ENCODE measurements at places on chromosomes 13 and 19.

- DNase-seq = no peak
Measured at GRCh38 chr13:50994651-50995050, 85.1 kb downstream of the RNASEH2B start.

- DNase-seq = no peak
Measured at GRCh38 chr13:89029062-89029461, 1357.9 kb downstream of the SLITRK5 start.

GRCh38 chr13:36438594-36439483, 6.5 kb downstream of the CCNA1 start:
- DNase-seq = no peak

DNA sequence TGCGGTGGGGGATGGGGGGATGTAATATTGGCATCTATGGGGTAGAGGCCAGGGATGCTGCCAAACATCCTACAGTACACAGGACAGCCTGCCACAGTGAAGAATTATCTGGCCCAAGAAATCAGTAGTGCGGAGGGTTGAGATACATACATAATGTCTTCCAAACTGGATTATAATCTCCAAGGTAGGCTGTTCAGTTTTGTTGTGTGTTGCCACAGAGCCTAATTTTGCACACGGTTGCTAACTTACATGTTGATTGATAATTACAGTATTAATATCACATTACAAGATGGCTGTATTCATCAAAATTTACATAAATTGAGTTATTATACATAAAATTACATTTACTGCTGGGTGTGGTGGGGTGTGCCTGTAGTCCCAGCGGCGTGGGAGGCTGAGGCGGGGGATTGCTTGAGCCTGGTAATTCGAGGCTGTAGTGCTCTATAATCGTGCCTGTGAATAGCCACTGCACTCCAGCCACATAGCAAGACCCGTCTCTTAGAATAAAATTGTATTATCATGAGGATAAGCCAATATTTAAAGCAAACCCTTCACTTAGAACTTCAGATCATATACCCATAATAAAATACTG, 8.1 kb downstream of the POMP start:
- DNase-seq = no peak

GRCh38 chr13:81041761-81042160, 700.8 kb upstream of the SPRY2 start:
- no peak for DNase-seq

DNA sequence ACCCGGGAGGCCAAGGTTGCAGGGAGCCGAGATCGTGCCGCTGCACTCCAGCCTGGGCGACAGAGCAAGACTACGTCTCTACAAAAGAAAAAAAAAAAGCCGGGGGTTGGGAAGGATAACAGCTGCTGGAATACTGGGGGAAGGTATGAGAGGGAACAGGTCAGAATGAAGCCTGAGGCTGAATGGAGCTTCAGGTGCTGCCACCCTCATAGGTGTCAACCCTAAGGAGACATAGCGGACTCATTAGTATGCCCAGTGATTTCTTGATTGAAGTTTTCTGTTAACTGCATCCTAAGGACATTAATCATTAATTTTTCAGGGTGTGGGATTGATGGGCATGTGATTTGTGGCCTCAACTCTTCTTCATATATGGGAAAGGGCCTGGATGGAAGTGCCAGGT, 6.0 kb downstream of the SMARCA4 start:
- DNase-seq = no peak

- DNase-seq = no peak
Measured at GRCh38 chr19:14476673-14477401, 1.7 kb upstream of the PTGER1 start.

- no peak for DNase-seq
Measured at GRCh38 chr13:95452375-95452774, 100.1 kb upstream of the CLDN10 start.

DNA sequence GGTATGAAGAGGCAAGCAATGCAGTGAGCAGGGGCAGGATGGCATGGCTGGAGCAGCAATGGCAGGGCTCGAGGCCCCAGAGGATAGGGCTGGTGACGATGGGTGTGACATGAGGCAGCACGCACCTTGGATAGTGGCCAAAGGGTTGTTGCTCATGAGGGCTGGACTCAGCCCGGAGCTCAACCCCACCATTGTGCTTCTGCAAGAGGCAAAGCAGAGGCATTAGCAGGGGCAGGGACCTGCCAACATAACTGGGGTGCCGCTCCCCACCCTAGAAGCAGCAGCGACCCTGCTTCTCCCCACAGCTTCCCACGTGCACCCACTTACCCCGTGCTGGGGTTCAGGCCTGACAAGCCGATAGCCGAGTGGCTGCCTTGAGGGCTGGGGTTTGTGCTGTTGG, 15.8 kb downstream of the ZNF574 start:
- DNase-seq = no peak

DNA sequence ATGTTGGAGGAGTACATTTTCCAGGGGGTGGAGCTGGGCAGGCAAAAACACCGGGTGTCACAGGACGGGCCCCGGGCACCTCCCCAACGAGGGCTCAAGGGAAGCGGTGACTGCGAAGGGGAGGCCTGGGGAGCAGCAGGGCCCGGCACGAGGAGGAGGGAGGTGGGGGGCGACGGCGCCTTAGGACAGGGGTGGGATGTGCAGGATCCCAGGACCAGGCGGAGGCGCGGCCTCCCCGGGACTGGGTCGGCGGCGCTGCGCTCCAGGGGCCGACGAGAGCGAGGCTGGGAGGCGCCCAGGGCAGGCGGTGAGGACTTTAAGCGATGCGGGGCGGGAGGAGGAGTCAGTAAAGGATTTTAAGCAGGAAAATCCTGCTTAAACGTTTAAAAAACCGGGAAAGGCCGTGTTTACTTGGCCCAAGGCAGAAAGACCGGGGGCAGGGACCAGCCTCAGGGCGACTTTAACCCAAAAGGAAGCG, 427 bp downstream of the ZNF160 start:
- no peak for DNase-seq

DNA sequence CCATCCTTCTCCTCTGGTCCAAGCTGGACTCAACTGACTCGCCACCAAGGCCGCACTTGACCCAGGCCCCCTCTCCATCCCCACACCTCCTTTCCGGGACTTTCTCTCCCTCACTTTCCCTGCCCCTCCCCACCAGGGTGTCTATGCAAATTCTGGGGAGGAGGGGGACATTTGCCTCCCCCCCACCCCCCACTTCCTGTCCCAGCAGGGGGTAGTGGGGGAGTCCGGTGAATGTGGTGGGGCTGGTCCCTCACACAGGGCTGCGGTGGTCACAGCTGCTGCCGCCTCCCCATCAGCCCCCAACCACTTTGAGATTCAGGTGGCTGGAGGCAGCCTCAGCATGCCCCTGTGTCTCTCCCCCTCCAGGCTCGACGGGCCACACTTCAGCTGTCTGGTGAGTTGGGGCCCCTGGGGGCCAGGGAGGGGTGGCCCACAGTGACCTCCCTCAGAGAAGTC, 870 bp downstream of the SPIB start:
- DNase-seq = no peak

- peak; percentile 41 for DNase-seq
Measured at GRCh38 chr13:53250272-53250875, 221.8 kb downstream of the OLFM4 start.

GRCh38 chr13:36998624-36999041, 507 bp downstream of the ALG5 start:
- DNase-seq = no peak

GRCh38 chr13:46515803-46516202, 37.2 kb upstream of the LRCH1 start:
- DNase-seq = no peak

GRCh38 chr19:39122934-39123731, 2.5 kb upstream of the PAK4 start:
- DNase-seq = no peak

DNA sequence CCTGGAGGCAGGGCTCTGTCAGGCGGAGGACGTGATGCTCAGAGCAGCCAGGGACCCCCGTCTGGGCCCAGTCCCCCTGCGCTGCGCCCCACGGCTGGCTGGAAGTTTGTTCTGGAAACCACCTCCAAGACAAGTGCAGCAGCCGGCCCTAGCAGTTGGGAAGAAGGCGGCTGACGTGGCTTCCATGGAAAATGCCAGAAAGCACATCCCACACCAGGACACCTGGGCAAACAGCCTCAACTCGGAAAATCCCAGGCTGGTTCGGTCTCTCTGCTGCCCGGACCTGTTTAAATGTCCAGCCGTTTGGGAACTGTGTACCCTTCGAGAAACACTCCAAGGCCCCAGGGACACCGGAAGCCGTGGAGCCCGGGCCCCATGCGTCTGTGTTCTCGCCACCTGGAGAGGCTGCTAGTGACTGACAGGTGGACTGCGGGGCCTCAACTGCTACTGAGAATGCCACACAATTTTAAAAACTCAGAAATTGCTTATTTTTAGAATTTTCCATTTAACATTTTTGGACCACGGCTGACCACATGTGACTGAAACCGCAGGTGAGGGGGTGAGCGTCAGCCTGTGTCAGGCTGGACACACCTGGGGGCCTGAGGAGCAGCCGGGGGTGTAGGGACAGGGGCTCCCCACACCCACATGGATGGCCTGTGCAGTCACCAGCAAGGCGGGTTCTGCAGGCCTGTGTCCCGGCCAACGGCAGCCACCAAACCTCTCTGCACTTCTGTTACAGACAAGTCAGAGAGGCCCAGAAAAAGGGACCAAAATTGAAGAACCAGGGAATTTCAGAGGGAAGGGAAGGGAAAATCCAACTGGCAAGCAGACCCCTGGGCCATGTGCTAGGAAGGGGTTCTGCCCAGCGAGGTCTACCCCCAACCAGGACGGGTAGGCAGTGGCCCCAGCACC, 31.7 kb downstream of the RASA3 start:
- no peak for DNase-seq

DNA sequence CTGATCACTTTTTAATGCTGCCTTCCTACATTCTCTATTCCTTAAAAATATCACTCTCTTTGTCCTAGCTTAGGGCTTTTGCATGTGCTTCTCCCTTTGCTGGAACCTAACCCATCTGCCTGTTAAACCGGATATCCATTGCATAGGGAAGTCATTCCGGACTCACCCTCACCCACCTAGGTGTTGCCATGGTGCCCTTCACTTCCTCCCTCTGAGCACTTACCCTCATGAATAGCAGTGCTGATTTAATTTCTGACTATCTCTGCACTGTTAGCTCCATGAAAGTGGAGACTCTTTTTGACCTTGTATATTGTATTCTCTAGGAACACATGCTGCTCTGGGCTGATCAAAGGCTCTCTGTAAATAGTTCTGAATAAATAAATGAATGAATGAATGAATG, 401.9 kb downstream of the PCDH20 start:
- DNase-seq = no peak

DNA sequence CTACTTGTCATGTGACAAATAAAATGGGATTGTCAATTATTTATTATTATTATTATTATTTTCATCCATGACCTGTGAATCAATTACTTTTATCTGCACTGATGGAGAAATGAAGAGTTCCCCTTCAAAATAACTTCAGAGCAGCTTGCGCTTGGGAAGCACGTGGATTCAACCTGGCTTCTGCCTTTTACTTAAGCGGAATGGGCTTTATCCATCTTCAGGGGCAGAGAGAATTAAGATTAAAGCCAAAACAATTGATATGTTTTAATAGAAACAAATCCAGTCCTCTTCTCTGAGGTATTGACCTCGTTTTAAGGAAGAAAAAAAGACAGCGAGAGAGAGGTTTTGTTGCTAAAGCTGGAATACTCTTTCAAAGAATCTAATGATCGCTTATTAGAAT, 876 bp downstream of the SACS start:
- no peak for DNase-seq

- DNase-seq = peak; percentile 74
Measured at GRCh38 chr19:48933382-48933932, at the start of gene DHDH. Gene DHDH, plus strand, starts transcription at chr19:48933699. Its CDS starts 23 bp downstream, at chr19:48933722.

GRCh38 chr13:21683034-21683733, 12.3 kb downstream of the FGF9 start:
- no peak for DNase-seq

DNA sequence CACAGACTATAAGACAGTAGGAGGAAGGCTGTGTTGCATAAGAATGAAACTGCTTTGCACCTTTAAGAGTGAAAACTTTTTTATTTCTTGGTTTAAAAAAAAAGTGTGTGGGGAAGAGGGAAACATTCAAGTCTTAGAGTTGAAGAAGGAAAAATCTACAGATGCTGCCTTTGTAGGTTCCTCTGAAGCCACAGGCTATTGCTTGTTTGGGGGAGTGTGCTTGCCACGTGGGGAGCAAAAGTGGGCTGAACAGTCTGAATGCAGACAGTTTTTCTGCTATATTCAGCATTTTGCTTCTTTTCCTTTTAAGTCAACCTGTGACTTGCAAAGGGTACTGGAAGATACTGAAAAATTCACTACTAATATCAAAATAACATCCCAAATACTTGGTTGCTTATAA, 36.9 kb downstream of the EFNB2 start:
- no peak for DNase-seq

GRCh38 chr19:9857920-9858746, 23.0 kb downstream of the PIN1 start:
- DNase-seq = no peak

DNA sequence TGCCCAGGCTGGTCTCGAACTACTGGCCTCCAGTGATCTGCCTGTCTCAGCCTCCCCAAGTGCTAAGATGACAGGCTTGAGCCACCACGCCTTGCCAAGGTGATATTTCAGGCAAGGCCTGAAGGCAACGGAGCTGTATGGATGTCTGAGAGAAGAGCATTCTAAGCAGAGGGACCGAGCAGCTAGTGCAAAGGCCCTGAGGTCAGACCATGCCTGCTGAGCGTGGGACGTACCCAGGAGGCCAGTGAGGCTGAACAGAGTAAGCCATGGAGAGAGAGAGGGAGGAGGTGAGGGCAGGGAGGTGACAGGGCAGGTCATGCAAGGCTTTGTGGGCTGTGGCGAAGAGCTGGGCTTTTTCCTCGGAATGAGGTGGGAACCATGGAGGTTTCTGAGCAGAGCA, 3.4 kb upstream of the SLC44A2 start:
- no peak for DNase-seq

GRCh38 chr13:79482281-79482970, 1.5 kb downstream of the NDFIP2 start:
- no peak for DNase-seq

DNA sequence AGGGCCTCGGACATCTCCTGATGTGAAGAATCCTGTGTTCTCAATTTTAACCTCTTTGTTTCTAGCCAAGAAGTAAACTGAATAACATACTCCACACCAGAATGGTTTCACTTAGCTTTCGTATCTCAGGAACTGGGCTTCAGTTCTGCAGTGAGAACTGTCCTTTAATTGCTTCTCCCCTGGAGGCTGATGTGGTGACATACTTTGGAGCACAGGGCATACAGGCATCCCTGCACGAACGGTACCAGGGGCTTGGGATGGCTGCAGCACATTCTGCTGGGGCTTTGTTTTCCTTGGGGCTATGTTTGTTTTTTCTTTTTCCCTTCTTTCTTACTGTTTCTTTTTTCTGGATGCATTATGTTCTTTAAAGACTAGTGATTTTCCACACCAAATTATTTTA, 230.5 kb downstream of the TM9SF2 start:
- DNase-seq = no peak
